ENCODE measurements at places on chromosomes 7 and 10.

DNA sequence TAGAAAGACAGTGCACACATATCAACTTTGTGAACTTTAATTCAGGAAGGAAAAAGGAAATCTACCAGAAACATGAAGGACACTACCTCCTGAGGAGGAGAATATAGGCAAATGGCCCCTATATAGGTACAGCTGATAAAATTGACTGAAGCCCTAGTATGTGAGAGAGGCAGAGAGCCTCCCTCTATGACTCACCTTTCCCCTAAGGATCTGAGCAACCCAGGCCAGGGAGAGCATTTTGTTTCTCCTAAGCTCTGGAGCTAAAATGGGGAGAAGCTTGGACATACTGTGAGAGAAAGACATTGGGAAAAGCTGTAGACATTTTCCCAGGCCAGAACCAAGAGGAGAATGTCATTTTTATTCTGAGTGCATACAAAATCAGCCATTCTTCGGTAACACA lies 303.5 kb downstream of the AHR start:
- DNase-seq, result no peak

- peak; percentile 57 for DNase-seq
Observed at GRCh38 chr10:67788028-67788886, 49.7 kb downstream of the DNAJC12 start.

- no peak for DNase-seq
Observed at GRCh38 chr10:94358480-94358879, 4.3 kb downstream of the NOC3L start.

DNA sequence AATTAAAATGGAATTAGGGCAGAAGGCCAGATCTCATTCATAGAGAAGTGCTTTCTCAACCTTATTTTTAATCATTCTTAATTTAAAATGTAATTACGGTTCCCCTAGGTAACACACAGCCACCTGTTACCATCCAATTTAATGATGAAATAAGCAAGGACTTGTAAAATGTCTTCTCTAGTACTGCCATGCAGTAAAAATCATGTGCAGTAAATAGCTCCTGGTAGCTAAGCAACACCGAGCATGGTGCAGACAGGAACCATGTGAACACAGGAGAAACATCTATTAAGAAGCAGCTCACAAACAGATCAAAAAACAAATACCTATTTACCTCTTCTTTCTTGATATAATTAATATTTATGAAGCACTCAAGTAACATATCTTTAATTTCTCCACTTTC lies 15.1 kb downstream of the NCAPG2 start:
- DNase-seq, result no peak

DNA sequence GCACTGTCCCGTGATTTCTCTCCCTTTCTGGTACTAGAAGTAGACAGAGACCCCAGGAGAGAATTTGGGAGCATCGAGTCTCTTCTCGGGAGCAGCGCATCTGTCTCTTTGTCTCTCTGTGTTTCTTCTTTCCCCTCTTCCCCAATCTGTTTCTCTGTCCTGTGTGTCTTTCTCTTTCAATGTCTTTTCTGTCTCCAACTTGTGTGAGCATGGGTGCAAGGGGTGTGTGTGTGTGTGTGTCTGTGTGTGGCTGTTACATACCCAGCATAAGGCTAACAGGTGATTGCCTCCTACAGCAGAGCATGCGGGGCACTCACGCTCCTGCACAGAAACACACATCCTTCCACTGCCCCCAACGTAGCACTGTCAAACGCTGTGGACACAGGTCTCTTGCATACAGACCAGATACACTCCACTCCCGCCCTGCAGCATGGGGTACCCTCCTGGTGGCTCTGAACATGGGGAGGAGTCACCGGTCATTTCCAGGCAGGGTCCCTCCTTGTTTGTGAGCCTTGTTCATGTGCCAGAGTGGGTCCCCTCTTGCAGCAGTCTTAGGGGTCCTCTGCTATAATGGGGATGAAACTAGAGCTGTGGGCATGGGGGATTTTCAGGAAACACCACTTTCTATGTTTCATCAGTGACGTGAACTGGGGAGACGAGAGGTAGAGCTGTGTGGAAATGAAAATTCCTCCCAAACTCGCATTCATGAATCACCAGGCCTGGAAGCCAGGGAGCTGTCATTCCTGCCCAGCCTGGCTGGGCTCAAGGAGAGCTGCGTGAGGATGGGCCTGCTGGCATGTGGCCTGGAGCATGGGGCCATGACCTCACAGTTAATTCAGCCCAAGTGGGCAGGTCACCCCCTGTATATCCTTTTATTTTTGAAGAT lies 980 bp downstream of the ADAMTS14 start:
- DNase-seq, result peak; percentile 82

GRCh38 chr7:18680576-18680975 lies 185.0 kb downstream of the HDAC9 start:
- no peak for DNase-seq

DNA sequence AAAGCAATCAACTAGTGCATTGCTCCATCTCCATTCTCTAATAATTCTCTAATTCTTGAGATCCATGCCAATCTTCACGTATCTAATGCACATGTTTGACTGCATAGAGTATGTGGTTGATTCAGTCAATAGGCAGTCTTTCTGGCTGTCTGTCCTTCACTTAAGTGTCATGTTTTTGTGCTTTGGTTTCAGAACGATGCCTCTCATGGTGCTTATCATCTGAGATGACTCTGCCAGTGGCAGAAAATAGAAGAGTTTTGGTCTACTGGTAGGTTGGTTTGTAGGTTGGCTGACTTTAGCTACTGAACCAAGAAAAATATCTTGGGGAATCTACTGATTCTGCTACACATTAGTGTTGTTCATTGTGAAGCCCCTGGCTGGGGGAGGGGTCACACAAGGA lies 364.2 kb downstream of the SFMBT2 start:
- no peak for DNase-seq

DNA sequence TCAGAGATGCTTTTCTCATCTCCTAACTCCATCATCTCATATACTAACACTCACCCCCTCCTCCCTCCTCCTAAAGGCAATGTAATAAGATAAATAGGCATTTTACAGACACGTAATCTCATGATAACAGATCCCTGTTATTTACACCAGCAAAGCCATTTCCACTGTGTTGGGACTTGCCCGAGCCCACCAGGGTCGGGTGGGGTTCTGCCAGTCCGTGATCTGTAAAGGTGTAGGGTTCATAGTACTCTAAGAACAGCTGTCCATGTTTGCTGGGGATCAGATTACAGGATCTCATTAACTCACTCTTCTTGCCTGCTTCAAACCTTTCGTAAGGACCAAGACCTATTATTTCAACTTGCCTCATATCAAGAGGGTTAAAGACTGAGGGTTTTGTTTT lies 172.4 kb downstream of the FZD1 start:
- no peak for DNase-seq

DNA sequence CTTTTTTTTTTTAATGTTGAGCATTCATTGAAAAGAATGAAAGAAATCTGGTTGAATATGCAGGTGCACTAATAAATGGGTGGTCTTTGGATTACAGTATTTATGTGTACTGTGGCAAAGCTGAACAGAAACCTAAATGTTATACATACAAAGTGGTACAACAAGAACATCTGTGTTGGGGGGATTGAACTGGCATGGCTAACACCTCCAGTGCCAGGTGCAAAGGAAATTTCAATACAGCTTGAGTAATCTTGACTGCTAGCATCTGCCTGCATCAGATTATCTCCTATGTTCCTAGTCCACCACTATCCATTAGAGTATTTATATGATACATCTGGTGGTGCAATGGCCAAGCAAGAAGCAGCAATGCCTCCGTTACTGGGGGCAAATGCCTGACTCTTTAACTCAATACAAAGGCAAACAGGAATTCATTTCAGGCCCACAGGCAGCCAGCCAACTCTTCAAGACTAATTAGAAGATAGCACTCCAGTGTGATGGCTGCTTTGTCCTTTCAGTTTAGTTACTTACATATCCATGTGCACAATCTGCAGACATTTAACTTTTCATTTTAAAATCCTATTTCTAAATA lies 220.5 kb upstream of the ETV1 start:
- no peak for DNase-seq

- DNase-seq, result no peak
Observed at GRCh38 chr7:2869981-2870380, 25.9 kb upstream of the GNA12 start.

DNA sequence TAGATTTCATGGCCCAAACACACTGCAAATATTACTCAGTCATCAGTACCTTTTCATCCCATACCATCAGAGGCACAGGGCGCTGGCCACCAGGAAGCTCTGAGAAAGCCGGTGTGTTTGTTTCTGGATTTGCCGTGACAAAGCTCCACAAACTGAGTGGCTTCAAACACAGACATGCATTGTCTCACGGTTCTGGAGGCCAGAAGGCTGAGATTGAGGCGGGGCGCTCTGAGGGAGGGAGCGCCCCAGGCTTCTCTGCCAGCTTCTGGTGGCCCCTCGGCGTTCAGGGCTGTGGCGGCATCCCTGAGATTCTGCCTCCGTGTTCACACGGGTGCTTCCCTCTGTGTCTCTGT lies 3.7 kb upstream of the TTYH3 start:
- DNase-seq, result no peak

GRCh38 chr10:71307469-71308085 lies 11.5 kb upstream of the SLC29A3 start:
- peak; percentile 34 for DNase-seq

GRCh38 chr7:4744391-4745264 lies 30.8 kb upstream of the AP5Z1 start:
- DNase-seq, result peak; percentile 98

- DNase-seq, result no peak
Observed at GRCh38 chr10:47440207-47440606, 43.7 kb downstream of the ANXA8 start.

DNA sequence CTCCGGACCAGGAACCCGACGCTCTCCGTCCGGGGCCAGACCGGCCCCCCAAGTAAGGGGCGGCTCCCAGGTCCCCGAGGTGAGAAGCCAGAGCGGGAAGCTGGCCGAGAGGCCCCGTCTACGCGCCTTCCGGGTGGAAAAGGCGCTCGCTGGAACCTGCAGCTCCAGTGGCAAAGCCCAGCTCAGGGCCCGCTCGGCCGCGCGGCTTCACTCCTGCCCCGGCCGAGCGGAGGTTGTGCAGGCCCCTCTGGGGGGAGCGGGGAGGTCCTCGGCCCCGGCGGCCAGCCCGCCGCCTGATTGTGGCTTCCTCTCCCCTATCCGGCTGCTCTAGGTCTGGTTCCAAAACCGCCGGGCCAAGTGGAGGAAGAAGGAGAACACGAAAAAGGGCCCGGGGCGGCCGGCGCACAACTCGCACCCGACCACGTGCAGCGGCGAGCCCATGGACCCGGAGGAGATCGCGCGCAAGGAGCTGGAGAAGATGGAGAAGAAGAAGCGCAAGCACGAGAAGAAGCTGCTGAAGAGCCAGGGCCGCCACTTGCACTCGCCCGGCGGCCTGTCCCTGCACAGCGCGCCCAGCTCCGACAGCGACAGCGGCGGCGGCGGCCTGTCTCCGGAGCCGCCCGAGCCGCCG lies 2.9 kb downstream of the UNCX start:
- no peak for DNase-seq

GRCh38 chr10:70063418-70064098 lies 10.9 kb downstream of the MACROH2A2 start:
- DNase-seq, result no peak

DNA sequence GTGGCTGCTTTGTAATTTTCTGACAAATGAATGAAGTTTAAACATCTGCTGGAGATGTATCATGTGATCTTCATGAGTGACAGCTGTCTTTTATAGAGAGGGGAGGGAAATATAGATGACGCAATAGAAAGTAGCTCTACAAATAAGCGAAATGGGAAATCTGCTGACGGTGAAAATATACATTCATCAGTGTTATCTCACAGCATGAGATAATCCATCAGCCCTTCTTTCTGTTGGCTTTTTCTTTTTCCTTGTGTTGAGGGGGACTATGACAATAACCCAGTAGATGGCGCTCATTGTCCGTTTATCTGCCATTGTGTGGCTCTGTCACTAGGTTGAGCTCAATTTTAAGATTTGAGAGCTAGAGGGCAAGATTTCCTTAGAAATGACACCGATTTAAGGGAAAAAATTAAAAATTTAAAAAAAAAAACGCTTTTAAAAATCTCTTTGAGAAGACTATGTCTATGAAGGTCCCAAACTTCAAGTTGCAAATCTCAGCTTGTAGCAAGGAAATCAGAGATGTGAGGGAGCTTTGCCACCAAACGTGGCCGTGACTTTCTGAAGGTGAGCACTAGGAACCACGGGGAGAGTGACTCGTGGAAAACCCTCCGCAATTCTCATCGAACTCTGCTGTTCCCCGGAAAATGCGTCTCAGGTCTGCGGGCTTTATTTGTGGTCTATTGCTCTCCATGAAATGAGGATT lies 114.6 kb upstream of the SFMBT2 start:
- peak; percentile 75 for DNase-seq

Measured in adrenal gland (tissue), 19 donors.